ENCODE measurements at places on chromosomes 7 and 10.
A peak's percentile ranks its signal among the peaks of the same experiment; 100 is the strongest.

DNA sequence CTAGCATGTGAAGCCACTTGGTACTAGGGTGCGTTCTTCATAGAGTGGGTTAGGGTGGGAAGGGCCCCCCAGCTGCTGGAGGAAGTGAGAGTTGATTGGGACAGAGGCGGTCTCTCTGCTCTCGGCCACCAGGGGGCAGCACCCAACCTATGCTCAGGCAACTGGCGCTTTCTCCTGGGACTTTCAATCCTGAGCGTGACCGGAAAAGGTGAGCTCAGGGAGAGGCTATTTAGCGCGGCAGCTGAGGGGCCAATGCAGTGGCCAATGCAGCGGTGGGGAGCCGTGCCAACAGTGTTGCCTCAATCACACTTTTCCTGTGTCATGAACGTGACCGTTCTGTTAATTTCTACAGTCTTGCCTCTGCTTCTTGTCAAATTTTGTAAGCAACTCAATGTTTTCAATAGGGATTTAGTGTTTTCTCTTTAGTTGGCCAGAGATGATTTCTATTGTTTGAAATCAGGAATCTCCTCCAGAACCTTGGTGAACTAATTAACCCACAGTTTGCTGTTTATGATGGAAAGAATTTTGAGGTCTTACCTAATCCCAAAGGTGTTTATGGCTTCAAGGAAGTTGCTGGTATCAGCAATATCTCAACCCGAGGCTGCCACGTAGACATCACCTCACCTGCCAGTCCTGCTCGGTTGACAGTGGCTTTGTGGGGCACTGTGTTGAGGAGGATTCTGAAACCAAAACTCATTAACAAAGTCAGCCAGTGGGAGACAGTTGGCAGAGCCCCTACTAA, 67.9 kb upstream of the PDZD8 start:
- DNase-seq: peak; percentile 45

GRCh38 chr7:158534598-158534997, 53.0 kb downstream of the PTPRN2 start:
- DNase-seq: no peak

- DNase-seq: no peak
These were observed 507.5 kb upstream of the SORCS1 start for GRCh38 chr10:107671960-107672359.

GRCh38 chr7:97285348-97285747, 167.8 kb downstream of the SDHAF3 start:
- no peak for DNase-seq

DNA sequence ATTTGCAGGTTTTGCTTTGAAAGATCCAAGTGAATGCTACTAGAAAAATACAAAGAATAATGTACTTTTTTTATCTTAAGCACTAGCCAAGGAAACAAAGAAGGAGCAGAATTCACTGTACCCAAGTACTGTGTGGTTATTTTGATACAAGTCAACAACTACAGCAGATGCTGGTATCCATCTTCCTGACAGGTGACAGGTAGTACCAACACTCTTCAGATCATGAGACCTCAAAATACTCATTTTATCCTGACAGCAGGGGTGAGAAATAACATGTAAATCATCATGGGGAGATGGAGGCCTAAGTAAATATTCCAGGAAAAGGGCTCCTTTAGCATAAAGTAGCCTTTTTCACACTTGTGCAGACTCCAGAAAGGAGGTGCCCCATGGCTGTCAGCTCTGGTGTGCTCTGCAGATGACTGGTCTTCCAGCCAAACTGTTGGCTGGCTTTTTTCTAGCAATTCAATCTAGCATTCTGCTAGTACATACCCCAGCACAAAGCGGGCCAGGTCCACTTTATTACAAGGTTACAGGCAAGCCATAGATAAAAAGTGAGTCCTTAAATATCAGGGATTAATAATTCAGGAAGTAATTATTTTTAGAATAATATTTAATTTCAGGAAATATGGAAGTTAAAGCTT, 90.4 kb downstream of the PDE1C start:
- no peak for DNase-seq

- DNase-seq: no peak
These were observed 25.4 kb downstream of the SH3PXD2A start for GRCh38 chr10:103829838-103830465.

DNA sequence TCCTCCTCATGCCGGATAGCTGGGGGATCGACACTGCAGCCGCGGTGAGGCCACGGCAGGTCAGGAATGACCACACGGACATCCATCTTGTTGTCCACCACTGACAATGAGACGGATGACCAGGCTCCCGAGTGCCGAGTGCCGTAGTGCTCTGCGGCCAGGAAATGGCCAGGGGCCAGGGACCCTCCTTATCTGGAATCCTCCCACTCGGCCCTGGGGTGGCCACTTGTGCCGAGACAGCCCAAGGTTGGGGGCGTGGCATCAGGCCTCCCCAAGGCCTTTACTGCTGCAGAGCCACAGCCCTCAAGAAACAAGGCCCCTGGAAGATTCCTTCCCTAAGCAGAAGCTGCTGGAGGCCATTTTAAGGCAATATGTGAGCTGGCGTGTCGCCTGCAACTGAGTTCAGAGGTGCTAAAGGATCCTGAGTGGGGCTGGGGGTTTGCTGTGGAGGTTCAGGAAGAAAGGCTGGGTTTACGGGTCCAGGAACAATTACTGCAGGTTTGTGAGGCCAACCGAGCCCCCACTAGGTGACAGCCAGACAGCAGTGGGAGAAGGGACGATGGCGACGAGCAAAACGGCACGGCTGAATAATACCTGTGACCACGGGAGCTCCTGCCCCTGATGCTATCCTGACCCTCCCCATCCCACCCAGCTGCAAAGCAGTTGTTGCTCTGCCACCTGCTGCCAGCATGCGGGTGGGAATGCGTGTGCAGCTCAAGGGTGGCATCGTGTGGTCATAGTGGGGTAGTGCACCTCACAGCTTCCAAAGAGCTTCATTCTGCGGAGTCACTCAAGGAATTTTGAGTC, 31.6 kb upstream of the LEP start:
- peak; percentile 41 for DNase-seq

- DNase-seq: no peak
These were observed 350.9 kb downstream of the RNLS start for GRCh38 chr10:88232029-88232895.

DNA sequence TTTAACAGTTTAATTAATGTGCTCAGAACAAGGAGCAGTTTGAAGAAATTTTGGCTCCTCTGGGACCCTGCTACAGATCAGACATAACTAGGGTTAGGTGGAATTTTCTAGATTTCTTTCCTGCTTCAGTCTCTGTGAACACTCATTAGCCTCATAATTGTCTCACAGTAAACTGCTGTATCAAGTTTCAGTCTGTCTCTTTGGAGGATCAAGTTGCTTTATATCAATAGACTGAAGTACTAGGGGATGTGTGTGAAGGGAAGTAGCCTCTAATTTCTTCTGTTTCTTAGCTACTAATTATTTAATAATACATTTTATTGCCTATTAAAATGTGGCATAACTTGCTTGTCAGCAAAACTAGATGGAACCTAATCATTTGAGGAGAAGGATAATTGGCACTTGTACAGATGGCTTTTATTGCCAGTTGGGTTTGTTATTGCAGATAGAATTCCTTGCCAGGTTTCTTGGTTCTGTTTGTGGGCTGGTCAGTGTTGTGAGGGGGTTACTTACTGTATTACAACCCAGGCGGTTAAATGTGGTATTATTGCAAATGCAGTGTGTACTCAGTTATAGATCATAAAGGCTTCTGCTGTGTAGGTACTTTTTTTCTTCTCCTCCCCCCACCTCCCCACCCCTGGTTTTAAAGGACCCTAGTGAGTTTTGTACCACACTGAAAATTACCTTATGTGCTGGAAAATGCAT, 758.0 kb downstream of the AUTS2 start:
- DNase-seq: no peak

DNA sequence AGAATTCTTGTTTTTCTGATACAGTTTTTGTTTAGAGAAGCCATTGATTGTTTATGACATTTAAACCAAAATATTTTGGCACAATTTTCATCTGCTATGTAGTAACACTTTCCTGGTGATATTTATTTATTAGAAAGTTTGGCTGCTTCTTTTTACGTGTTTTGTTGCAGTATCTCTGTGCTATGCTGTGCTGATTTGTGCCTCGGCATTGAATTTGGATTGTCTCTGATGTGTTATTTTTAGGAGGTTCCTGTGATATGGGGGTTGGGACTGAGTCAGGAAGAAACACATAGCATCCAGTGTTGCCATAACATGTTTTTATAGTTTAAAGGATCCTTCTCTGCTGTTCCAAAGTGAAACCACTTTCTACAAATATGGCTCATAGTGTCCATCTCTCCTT, 1197.7 kb upstream of the LRRN3 start:
- no peak for DNase-seq

DNA sequence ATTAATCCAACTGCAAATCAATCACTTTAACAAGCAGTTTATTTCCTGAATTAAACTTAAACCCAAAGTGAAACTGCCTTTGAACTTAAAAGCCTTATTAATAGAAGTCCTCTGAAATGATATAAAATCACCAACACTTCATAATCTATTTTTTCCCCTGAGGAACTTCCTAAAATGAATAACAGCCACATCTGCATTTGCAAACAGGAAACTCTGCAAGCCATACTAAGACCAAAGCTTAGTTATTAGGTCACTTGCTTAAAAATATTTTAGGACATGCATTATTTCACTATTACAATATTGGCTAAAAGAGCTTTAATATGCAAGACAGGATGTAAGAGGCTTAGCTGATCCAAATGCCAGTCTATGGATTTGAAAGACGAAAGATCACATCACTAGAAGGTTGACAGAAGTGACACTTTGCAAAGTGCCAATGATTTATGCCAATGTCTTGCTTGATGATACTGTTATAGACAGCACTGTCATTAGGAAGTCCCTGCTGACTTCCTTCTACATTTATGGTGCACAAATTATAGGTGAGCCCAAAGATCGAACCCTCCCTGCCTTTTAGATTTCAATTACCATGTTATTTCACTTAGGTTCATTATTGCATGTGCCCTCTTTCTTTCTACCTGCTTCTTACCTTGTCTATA, 99.9 kb upstream of the SKAP2 start:
- DNase-seq: no peak

GRCh38 chr7:104371216-104371979, 43.0 kb downstream of the LHFPL3 start:
- no peak for DNase-seq

GRCh38 chr7:26329520-26330255, 38.0 kb downstream of the SNX10 start:
- DNase-seq: no peak

DNA sequence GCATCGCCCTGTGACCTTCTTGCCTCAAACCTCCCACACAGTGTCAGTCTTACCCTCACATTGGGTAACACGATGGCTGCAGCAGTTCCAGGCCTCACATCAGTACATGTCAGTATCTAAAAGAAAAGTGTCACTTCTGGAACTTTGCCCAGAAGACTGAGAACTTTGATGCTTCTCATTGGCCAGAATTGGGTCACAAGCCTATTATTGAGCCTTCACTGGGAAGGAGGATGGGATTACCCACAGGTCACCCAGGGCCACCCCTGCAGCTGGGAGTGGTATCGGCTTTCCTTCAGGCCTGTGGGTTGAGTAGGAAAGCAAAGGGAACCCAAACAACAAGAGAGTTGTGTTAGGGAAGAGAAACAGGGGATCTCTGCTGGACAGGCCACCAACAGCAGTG, 111.5 kb downstream of the NPY start:
- DNase-seq: no peak

- DNase-seq: no peak
These were observed 96.3 kb downstream of the CDK14 start for GRCh38 chr7:90692396-90692795.

- DNase-seq: no peak
These were observed 142.8 kb downstream of the SLIT1 start for GRCh38 chr10:97042716-97043562.

DNA sequence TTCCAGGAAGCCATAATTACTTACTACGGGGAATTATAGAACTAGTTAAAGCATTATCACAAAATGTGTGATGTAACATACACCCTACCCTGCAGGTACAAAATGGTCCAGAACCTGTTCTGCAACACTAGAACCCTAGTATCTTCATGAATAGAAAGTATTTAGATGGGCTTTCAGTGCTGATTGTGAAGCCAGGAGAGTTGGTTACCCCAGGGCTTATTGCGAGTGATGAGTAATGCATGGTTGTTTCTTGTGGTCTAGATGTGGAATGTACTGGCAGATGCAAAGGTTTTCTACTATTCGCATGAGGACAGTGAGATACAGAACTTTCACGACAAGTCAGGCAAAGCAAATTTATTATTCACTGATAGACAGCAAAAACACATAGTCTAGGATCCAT, 33.6 kb upstream of the AGR3 start:
- DNase-seq: no peak

DNA sequence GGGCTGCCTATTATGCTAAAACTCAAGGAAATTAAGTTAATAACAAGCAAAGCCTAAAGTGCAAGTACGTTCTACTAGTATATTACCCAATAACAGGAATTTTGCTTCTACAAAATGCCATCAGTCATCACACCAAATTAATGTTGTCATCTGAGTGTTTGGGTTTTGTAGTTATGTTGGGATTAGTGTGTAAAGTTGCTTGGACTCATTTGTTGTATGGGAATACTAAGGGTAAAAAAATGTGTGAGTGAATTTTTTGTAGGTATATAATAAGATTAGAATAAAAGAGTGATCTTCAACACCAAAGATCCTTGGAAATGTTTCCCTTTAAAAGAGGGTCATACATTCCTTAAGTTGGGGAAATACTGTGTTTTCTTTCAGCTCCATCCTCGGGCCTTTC, 38.6 kb downstream of the NRP1 start:
- DNase-seq: no peak

DNA sequence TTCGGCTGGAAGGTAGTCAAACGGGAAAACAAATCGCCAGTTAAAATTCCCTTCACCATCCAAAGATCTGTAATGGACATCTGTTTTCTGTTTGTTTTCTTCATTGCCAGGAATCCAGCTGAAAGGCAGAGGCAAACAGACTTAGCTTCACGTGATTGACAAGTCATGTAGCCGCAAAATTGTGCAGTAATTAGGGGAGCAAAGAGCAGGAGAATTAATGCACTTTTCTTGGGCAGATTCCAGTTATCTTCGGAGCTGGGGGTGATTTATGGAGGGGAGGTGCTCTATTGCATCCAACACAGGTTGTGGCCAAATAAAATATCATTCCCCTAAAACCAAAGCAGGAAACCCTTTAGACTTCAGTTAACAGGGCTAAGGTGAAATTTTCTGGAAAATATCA, 162.2 kb downstream of the MYOF start:
- DNase-seq: no peak
